Activated T-helper 1 cell treated with Interleukin-2 at 50 U/mL for 16 hours (primary cell): ENCODE measurements at places on chromosomes 16 and 17.
A peak's percentile ranks its signal among the peaks of the same experiment; 100 is the strongest.

DNA sequence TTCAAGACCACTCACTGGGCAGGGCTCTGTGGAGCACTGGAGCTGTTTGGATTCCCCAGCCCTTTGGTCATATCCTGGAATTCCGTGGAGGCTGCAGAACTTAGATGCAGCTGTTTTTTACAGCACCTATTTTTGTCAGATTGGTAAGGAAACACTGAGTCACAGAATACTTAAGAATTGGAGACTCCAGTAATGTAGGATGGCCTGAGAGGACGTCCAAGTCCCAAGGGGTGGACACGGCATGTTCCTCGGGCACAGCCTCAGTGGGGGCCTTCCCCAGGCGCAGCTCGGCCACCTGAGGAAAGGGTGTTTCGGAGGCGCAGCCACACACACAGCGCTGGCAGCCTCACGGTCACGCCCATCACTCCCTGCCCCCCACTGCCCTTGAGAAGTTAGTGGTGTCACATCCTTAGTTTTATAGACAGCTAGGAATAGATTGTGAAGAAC lies 14.8 kb downstream of the PLD6 start:
- DNase-seq = no peak

DNA sequence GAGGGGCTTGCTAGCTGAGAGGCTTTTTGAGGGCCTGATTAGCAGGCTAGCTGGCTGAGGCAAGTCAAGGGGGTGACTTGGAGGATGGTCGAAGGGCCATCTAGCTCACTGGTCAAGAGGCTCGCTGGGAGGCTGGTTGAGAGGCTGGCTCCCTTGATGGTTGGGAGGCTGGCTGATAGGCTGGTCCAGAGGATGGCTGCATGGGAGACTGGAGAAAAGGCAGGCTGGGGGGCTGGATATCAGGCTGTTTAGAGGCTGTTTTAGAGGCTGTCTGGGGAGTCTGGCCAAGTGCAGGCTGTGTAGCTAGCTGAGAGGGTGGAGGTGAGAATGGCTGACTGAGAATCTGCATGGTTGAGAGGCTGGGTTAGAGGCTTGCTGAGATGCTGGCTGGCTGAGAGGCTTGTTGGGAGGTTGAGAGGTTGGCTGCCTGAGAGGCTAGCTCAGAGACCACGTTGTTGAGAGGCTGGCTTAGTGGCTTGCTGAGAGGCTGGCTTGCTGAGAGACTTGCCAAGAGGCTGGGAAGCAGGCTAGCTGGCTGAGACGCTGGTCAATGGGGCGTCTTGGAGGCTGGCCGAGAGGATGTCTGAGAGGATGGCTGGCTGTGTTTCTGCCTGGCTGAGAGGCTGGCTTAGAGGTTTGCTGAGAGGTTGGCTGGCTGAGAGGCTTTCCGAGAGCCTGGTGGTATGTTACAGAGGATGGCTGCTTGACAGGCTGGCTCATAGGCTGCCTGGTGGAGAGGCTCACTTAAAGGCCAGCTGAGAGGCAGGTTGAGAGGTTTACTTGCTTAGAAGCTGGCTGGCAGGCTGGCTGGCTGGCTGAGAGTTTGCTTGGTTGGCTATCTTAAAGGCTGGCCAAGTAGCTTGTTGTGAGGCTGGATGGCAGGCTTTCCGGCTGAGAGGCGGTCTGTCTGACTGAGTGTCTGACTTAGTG lies 36.6 kb upstream of the ACSM2B start:
- DNase-seq = no peak

GRCh38 chr16:73143002-73143401 lies 95.1 kb upstream of the ZFHX3 start:
- DNase-seq = no peak

DNA sequence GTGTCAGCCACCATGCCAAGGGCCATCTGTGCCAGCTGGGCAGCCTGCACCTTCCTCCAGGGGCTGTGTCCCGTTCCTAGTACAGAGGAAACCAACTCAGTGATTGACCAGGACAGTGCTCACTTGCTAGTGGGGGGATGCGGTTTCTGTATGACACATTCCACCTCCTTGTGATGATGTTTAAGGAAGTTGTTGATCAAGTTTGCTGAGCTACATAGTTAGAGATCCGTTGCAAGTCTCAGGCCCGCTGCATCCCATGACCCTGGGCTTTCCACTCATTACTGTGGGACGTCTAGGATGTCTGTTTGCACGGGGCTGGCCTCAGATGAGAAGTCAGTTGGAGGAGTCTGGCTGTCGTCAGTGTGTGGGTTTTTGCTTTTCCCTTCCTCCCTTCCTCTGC lies 33.6 kb downstream of the RNF213 start:
- DNase-seq = no peak

DNA sequence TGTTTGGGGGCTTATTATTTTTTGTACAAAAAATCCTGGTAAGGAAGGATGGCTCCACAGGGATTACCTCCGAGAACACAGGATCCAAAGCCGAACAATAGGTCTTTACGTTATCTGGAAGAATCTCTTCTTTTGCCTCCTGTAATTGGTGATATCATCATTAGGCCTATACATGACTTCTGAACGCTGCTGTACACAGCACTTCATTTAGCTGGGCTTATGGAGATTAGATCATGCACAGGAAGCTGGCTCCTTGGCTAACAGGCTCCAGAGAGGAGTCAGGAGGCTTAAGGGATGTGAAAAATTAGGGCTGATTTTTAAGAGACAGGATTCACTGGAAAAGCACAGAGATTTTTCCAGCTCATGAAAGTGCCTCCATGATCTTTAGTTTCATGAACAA lies 54.7 kb downstream of the TANGO6 start:
- no peak for DNase-seq

DNA sequence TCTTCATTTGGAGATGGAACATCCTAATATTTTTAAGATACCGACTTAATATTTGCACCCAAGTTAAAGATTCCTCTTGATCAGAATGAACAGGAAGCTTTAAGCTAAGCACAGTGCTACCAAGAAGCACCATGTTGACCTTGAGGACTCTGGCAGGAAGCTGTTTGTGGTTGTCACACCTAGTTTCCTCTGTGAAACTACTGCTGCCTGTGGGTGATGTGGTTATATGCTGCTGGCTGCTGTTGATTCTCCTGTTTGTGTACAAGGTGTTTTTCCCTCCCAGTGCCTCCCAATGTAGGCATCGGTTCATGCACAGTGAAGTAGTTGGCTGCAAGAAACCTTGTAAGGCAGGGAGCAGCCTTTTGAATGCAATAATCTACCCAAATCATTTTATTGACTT lies 23.4 kb downstream of the RBL2 start:
- peak; percentile 54 for DNase-seq

DNA sequence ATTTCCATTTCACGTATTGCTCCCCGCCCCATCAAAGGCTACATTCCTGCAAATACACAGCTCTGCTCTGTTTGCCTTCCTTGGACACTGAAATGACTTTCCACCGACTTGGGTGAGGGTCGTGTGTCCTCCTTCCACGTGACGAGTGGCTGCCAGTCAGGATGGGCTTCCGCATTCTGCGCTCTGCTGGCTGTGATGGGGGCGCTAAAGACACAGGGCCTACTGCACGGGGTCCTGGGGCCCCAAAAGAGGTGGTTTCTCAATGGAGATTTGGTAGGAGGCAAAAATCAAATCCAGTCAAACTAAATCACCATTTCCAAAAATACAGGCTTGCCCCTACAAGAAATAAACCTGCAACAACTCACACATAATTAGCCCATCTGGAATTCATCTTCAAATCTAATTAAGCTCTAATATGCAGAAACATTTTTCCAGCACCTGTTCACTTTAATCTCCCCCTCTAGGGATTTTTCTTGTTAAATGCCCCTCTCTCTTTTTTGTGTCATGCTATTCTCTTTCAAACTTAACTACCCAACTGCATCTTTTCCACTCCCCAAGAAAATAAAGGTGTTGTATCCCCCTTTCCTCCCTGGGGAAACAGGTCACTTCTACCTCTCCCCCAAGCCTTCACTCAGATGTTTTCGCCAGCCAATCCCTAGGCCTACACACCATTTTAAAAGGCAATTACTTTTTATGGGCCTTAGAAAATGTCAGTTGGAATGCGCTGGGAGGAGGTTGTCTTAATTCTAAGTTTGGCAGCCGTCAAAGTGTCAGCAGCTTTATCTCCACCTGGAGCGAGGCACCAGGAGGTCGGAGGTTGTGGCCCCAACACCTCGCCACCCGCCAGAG lies 21.9 kb upstream of the FAAP100 start:
- DNase-seq = no peak

DNA sequence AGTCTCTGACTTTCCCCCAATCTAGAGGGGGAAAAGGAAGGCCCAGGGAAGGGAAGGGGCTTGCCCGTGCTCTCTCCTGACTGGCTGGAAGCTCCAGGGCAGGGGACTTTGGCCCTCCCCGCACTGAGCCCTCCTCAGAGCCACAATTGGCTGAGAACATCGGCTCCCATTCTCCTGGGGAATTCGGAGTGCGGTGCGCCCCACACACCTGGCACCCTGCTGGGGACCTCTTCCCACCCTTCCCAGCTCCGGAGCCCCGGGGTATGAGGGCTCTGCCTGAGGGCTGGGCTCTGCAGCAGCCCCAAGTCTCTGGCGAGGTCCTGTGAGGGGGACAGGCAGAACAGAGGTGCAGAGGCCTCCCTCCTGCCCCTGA lies 36.0 kb downstream of the PIMREG start:
- no peak for DNase-seq

- no peak for DNase-seq
Measured at GRCh38 chr17:59634632-59635541, 15.2 kb downstream of the CLTC start.

- DNase-seq = no peak
Measured at GRCh38 chr17:81635431-81635830, 1.5 kb downstream of the NPLOC4 start.

- DNase-seq = no peak
Measured at GRCh38 chr17:19904412-19904811, 36.7 kb upstream of the ULK2 start.

GRCh38 chr16:17416461-17417311 lies 54.1 kb downstream of the XYLT1 start:
- DNase-seq = peak; percentile 7

- no peak for DNase-seq
Measured at GRCh38 chr17:28178800-28179199, 136.3 kb downstream of the NLK start.

DNA sequence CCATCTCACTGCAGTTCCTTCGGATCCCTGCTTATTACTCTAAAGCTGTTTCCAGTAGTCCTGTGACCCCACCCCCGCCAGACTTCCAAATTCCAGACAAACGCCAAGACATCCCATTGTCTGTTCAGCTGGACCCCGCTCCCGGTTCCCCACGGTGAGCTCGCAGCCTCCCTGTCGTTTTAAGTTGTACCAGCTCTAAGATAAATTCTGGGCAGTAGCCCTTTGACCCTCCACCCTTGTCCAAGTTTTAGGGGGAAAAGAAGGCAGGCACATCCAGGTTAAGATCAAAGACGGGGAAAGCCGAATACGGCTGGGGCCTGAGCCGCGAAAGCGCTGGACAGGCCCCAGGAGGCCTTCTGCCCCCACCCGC lies 589 bp downstream of the ARL6IP1 start:
- DNase-seq = no peak
